Lung microvascular endothelial cell (primary cell): ENCODE measurements at places on chromosomes 7 and 10. TPM values are rescaled to one million over a fixed set of nuclear protein-coding genes. Genes with fewer than 3 reads are reported as not detected.

DNA sequence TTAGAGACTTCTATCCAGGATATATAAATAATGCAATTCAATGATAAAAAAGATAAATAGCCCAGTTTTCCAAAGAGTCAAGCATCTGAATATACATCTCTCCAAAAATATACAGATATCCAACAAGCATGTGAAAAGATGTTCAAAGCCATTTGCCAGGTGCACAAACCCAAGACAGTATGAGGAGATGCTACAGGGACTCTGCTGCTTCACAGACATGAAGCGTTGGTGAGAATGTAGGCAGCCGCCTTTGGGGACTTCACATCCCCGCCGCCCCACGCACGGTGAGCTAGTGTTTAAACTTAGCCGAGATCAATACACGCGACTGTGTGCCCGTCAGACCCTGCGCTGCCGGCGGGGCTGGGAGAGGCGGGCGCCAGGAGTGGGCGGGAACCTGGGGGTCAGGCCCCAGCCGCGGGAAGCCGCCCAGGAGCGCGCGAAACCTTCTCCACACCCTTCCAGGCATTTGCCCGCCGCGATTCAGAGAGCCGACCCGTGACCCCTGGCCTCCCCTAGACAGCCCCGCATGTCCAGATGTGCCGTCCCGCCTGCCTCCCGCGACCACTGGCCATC lies 927 bp upstream of the ALOX5 start:
- DNase-seq: no peak

TMEM140 gene
- total RNA-seq: 21.1 and 59.7 TPM in 2 replicates

DNA sequence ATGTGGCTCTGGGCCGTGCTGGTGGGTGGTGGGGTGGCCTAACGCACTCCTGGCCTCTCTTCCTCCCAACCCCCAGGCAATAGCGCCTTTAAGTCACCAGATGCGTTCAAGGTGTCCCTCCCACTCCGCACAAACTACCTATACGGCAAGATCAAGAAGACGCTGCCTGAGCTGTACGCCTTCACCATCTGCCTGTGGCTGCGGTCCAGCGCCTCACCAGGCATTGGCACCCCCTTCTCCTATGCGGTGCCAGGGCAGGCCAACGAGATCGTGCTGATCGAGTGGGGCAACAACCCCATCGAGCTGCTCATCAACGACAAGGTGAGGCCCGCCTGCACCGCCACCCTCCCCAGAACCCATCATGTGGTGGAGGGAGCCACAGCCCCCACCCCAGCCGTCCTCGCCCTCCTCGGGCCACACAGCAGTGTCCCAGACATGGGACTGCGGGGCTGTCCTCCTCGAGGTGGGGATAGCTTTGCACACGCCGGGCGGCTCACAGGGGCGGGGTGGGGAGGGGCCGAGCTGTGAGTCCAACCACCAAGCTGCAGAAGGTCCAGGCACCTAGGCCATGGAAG lies 7.8 kb downstream of the NPTX2 start:
- DNase-seq: no peak

CCDC6 gene
- total RNA-seq: 12.7 and 14.6 TPM in 2 replicates

TRIM50 gene
- total RNA-seq: not detected in 2 replicates

DNA sequence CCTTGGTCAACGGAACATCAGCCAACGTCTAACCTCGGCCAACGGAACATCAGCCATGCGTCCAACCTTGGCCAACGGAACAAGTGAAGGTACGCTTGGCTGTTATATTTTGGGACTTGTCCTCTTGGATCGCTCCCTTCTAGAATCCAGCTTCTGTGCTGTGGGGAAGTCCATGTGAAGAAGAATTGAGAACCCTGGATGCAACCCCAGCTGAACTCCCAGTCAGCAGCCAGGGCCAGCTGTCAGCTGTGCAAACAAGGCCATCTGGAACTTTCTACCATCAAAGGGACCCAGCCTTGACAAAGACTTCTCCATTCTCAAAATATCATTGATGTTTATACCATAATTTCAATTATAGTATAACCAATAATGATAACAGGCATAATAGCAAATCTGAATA lies 43.3 kb upstream of the ITGA8 start:
- no peak for DNase-seq

ADO gene
- 8.7 and 13.9 TPM in 2 replicates for total RNA-seq

DOCK4 gene
- 57.1 and 58.6 TPM in 2 replicates for total RNA-seq

GLI3 gene
- total RNA-seq: under 0.01 and 0.44 TPM in 2 replicates
